ENCODE measurements at places on chromosomes 3 and 15.

- DNase-seq, result no peak
Observed at GRCh38 chr3:176296066-176296597, 901.1 kb downstream of the TBL1XR1 start.

DNA sequence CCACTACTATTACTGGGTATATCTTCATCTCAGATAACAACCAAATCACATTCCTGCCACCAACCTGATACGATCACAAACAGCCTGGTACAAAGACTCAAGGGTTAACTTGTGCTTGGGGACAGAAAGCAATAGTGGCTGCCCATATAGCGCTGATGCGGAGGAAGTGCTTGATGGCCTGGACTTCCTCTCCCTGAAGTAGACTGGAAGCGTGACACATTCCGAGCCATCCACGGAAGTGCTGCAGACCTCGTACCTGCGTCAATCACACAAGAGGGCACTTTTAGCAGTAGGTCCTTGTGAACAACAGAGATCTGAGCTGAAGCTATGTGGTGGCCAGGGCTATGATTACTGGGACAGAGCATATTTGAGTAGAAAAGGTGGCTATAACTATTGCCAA is 17.3 kb upstream of the C3orf62 start:
- no peak for DNase-seq

DNA sequence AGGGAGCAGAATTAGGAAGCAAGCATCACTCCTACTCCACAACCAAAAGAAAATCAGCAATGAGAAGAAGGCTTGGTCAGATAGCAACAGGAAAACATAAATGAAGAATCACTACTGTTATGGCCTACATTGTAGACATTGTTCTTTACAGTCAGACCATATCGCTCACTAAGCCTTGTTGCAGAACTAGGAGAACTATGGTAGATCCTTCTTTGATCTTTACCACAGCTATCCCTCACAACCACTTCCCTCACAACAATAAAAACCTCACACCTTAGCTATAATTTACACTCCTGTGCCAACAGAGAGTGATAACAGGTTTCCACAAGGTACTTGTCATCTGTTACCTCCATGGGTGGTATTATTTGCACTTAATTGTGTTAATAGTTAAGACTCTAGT is 126.6 kb downstream of the WDR76 start:
- DNase-seq, result no peak

DNA sequence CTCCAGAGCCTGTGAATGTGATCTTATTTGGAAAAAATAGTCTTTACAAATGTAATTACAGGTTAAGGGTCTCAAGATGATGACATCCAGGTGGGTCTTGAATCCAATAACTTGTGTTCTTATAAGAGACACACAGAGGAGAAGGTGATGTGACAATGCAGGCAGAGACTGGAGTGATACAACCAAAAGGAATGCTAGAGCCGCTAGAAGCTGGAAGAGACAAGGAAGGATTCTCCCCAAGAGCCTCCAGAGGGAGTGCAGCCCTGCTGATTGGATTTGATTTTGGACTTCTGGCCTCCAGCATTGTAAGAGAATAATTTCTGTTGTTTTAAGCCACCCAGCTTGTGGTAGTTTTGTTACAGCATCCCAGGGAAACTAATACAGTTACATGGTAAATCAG is 9.7 kb downstream of the MYH15 start:
- peak; percentile 7 for DNase-seq

DNA sequence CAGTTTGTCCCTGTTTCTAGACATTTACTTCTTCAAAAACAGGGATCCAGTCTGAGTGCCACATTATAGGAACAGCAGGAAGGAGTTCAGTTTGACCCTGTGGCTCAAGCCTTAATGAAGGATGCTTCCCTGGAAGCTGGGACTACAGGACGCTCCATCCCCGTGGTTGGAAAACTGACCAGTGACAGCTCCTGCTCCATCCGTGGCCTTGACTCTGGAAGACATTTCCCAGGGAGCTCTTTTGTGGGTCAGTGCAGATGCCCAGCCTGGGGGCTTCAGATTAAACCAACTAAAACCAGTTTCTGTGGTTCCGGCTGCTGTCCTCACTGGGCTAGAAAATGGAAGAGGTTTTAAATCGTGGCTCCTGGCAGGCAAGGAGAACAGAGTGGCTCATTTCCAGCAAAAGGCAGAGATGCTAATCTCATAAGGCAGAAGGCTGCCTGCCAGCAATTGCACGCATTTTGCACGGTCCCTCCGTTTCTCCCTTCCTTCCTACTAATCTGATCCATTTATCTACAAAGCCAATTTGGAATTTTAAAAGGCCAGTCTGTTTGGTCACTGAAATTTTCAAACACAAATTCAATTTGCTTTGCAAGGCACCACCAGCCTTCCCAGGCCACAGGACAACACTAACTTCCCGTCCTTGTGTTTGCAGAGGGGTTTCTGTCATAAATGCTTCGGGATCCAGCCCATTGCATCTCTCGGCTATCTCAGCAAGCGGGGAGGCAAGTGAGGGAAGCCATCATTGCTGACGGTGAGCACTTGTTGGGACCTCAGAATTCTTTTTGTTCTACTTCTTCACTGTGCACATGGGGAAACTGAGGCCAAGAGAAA is 6.2 kb upstream of the SSUH2 start:
- no peak for DNase-seq

DNA sequence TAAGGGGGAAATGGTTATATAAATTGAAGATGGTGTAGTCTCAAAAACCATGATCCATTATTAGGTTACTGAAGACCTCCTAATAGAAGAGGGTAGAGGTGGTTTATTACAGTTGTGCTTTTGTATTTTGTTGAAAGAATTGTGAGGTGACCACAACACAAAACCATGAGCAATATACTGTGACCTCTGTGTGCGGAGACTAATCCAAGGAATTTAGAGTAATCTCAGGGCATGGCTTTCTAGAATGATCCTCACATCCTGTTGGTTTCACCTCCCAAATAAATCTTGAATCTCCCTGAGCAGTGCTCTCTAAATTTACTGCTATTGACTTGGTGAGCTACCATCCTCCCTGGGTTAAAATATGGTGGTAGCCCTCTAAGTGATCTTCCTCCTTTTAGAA is 52.3 kb downstream of the PTPRG start:
- peak; percentile 33 for DNase-seq

DNA sequence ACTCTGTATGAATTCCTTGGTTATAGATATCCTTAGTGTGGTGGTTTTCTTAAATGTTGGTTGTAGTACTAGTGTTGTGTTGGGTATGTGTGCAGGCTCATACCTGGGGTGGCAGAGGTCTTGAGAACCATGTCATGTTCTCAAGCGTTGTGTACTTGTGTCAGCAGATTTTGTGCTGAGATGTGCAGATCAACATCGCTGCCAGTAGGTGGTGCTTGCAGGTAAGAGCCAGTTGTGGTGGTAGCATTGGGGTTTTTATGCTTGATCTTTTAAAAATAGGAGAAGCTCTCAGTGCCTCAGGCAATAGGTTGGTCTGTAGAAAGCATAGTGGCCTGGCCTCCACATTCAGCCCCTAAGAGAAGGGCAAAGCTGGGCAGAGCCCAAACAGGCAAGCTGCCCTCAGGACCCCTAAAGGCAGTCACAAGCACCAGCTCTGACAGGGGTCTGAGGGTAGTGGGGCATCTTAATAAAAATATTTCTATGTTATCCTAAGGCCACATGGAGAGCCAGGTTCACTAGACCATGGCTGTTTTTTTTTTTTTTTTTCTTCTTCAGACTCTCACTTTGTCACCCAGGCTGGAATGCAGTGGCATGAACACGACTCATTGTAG is 164.0 kb downstream of the IL20RB start:
- peak; percentile 38 for DNase-seq

GRCh38 chr15:58923696-58924300 is 9.7 kb downstream of the SLTM start:
- DNase-seq, result peak; percentile 29

- no peak for DNase-seq
Observed at GRCh38 chr3:4748701-4749378, 230.4 kb upstream of the BHLHE40 start.

- DNase-seq, result no peak
Observed at GRCh38 chr3:171963546-171963945, 75.8 kb upstream of the FNDC3B start.

GRCh38 chr3:23067116-23067515 is 136.0 kb upstream of the UBE2E2 start:
- DNase-seq, result no peak

DNA sequence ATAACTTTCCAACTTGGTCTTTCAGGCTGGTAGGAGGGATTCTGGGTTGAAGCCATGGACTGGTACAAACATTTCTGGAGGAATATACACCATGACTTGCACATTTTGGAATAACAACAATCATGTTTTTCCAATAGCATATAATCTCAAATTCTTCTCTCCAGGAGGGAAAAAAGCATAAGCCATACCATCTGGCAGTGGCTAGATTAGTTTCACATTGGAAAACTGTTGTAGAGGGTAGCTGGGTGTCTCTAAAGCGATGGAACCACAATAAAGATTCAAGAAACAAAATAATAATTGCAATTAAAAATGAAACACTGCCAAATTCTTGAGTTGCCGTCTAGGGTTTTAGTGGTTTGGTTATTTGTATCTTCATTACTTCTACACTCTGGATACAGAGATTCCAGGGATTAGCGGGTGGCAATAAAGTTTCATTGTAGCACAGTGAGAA is 278.5 kb upstream of the RASGRP1 start:
- DNase-seq, result peak; percentile 38

DNA sequence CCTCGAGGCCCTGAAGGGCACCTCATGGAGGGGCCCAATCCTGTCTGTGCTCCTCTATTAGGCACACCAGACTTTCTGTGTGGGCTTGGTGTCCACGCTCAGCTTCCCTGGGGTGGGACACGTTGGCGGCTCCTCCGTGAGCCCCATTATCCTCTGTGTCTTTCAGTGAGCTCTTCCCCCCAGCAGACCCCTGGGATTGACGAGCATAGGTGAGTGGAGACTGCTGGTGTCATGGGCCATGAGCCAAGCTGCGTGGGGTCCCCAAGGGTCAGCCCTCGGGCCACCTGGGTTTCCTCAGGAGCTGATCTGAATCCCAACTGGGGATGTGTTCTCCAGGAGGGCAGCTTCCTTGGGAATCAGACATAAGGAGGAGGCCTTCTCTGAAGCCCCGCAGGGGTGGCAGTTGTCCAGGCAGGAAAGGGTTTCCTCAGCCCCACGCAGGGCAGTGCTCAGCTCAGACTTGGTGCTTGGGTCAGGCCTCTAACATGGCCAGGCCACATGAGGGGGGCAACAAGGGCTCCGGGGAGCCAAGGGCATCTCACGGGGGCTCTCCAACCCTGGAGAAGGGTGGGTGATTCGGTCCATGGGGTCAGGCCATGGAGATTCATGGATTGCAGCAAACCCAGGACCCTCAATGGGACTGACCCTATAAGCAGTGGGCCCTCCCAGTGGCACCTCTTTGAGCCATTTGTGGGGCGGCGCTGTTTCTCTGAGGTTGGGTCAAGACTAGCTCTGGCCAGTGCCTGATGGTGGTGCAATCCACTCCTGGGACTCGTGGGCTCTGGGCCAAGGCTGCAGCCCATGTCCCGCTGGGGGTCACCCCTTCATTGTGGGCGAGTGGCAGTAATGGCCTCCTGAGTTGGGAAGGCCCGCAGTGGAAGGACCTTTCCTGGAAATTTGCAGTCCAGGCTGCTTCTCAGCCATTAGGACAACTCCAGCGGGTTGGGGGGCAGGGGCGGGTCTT is 222.5 kb downstream of the SNRPN start:
- no peak for DNase-seq

DNA sequence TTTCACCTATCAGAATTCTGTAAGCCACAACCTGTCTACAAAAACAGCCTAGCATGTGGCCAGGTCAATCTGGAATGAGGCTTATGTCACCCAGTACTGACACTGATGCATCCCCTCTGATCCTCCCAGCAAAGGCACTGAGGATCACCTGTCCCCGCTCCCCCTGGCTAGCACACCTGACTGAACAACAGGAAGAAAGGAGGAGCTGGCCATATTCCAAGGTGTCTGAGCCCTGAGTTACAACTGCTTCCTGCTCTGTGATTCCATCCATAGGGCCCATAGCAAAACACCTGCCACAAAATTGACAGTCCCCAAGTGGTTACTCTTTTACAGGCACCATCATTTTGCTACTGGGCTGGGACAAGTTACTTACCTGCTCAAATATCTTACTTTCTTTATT is 555.5 kb upstream of the CFAP20DC start:
- no peak for DNase-seq

DNA sequence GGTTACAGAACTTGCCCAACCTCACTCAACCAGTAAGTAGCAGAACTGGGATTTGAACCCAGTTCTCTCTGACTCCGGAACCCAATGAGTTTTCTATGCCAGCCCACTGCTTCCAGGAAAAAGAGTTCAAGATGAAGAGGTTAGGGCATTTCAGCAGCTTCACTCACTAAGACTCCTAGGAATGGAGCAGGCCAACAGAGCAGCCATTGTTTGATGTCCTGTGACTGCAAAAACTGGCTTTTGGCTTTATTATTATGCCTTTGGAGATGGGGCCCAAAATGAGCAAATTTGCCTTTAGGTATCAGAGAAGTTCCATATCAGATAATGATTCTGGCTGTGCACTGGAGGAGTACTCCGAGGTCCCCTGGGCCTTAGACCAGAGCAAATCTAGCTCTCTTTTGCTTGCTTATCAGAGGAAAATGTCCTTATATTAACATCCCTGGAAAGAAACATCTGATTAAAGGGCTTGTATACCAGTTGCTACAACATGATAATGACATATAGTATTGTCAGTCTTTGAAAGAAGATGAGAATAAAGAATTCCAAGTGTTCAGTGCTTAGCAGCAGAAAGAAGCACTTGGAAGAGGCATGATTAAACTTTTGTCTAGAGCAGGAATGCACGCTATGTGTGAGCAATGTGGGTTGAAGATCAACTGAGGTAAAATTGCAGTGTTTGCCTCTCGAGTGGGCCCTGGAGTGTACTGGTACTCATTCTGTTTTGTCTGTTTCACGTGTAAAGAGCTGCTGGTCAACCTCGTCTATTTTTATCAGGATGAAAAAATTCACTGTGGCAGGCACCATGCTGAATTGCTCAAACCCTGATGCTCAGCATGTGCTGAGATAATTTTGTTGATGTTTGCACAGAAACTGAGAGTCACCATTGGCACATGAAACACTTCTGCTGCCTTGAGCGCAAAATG is 21.8 kb upstream of the KLHL24 start:
- peak; percentile 23 for DNase-seq

- peak; percentile 79 for DNase-seq
Observed at GRCh38 chr3:150376001-150376848, 31.9 kb upstream of the TSC22D2 start.

- DNase-seq, result no peak
Observed at GRCh38 chr15:71296315-71296679, 181.0 kb downstream of the THSD4 start.

- DNase-seq, result no peak
Observed at GRCh38 chr3:131847966-131848510, 186.8 kb downstream of the CPNE4 start.

- DNase-seq, result no peak
Observed at GRCh38 chr3:185852635-185853034, 27.8 kb upstream of the IGF2BP2 start.

- no peak for DNase-seq
Observed at GRCh38 chr3:113516115-113516505, 1.2 kb upstream of the SPICE1 start.

- no peak for DNase-seq
Observed at GRCh38 chr3:171199473-171199829, 172.9 kb upstream of the SLC2A2 start.
